ENCODE measurements at places on chromosomes 12 and 14. TPM values are rescaled to one million over a fixed set of nuclear protein-coding genes. Genes with fewer than 3 reads are reported as not detected.

- no peak for DNase-seq
These were observed 9.3 kb downstream of the STK38L start for GRCh38 chr12:27253347-27253746.

- DNase-seq: no peak
These were observed 24.8 kb upstream of the CAPRIN2 start for GRCh38 chr12:30779578-30779977.

DNA sequence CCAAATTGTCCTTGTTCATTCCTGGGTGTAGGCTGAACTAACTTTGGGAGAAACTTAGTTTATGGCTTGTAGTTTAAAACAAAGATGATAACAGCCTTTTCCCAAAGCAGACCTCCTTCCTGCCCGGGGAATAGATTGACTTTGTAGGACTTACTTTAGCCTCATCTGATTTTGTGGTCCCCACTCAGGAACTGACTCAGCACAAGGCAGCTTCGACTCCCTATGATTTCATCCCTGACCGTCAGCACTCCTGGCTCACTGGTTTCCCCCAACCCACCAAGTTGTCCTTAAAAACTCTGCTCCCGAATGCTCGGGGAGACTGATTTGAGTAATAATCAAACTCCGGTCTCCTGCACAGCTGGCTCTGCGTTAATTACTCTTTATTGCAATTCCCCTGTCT is 40.1 kb upstream of the DDHD1 start:
- DNase-seq: no peak

DNA sequence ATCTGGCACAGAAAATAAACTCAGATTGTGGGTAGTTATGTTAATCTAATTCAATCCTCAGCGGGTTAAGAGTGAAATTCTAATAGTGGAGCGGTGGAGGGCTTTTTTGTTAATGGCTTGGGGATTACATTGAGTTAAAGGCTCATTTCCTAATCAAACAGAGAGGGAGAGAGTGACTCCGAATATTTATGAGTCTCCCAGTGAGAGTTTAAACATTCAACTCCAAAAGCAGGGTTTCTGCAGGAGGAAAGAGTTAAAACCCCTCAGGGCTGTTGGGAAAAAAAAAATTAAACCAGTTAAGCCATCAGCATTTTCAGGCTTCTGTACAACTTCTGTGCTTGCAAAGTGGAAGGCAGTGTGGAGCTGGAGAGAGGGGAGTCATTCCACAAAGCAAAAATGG is 62.1 kb upstream of the ESRRB start:
- no peak for DNase-seq

DNA sequence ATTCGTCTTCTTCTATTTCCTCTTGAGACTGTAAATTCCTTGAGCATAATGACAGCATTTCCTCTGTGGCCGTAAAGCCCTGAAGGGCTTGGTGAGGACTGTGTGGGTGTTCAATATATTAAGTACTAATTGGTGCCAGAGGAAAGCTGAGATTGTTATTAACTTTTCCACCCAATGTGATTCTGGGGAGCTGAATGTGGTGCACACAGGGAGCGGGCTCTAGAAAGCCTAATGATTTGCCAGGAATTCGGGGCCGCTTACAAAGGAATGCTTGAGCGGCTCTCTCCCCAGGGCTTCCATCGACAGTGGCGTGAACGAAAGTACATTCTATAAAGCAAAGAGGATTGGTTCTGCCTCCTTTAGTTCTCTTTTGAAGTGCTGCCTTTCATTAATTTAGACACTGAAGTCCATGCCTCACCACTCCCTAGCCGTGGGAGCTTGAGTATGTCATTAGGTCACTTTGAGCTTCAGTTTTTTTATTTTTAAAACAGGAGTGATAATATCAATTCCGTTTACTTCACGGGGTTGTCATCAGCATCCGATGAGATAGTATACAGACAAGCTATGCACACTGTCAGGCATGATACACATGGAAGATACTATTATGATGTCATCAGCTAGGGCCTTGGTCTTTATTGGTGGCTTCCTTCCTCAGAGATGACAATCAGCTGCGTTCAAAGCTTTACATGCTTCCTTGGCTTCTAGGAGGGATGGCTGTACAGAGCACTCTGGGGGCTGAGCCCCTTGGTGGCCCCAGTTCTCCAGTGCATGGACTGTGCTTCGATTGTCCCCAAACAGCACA is 11.0 kb upstream of the GSG1 start:
- DNase-seq: peak; percentile 50

Gene SCNN1A
- total RNA-seq: 122 TPM

Gene AICDA
- 0.58 TPM for total RNA-seq
